ENCODE measurements at places on chromosomes 12 and 14. TPM values are rescaled to one million over a fixed set of nuclear protein-coding genes. Genes with fewer than 3 reads are reported as not detected.
A peak's percentile ranks its signal among the peaks of the same experiment; 100 is the strongest.

DNA sequence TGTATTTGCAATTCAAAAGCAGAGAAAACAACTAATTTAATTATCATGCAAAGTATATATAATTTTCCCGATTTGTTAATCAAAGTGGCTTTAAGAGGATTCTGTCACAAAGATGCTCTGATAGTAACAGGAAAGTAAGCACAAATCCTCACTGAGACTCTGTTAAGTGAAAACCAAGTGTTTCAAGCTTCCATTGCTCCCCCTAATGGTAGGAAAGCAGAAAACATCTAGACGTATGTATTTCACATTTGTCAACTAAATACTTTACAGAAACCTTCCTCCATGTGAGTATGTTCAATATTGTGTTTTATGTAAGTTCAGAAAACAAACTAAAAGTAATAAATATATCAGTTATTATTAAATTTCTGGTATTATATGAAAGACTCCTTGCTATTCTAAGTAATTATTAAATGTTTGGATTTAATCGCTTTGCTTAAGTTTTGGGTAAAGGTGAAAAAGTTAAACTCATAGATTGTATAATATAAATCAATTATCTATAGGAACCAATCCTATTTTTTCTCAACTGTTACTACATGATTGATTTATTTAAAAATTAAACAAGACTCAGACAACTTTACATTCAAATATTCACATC lies 1.5 kb upstream of the NTS start:
- DNase-seq, result peak; percentile 72

DNA sequence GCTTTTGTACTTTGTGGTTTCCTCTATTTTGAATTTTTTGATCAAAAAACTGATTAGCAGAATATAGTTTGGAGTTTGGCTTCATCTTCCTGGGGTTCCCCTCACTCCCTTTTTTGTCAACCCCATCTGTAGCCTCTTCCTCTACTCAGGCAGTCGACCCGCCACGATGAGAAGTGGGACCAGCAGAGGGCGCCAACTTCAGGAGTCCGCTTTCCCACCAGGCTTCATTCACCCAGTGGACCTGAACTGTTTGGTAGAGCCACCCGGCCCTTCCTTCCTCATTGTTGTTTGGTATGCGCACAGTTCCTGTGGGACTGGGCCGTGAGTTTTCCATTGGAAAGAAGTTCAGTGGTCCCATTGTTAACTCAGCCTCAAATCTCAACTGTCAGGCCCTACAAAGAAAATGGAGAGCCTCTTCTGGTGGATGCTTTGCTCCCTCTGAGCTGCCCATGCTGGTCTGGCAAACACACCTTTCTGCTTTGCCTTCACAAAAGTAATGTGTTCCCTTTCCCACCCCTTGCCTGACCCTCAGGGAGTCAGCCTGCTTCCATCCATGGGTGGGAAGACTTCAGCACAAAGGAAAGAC lies 21.7 kb downstream of the TMBIM6 start:
- no peak for DNase-seq

- DNase-seq, result no peak
Measured at GRCh38 chr12:61796846-61797245, 463.4 kb upstream of the USP15 start.

DNA sequence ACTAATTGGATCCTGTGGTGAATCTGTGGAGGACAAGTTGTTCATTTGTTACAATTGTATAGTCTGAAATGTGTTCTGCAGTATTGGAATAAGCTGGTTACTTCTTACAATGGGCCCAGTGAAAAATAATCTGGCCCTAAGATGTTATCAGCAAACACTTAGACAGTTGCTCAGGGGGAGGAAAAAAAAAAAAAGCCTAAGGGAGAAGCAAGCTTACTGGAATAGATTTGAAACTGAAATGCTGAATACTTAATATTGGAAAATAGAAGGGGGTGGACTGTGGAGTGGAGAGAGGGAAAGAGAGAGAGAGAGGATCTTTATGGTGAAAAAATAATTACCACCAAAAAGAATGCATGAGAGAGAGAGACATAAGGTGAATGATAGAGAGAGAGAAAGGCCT lies 4.0 kb downstream of the FOXG1 start:
- DNase-seq, result no peak

DNA sequence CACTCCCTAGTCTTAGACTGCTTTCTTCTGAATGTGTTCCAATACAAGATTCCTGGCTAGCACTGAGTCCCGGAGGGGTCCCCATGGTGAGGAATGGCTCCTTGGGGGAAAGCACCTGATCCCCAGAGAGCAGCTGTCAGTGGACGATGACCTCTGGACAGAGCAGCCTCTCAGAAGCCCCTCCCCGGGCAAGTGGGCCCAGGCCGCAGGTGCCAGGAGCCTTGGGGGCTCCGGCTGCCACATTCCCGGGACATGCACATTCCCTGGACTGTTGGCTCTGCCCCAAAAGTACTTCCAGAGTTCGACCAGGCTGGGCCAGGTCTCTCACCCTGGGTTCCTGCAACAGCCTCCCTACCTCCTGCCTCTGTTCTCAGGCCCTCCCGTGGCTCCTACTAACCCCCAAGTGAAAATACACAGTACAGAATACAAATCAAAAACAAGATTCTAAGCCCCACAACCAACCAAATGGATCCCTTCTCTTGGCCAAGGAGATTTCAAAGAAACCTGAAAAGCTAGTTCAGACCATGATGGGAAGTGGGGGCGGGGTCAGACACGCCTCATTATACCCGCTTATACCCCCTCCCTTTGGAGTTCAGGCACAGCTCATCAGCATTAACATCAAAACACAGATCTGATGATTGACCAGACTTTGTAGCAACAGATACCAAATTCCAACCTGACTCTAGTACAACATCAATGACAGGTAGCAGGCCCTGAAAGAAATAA lies 23.3 kb upstream of the BTBD6 start:
- no peak for DNase-seq

- DNase-seq, result no peak
Measured at GRCh38 chr12:8784290-8784888, 38.0 kb upstream of the A2ML1 start.

KLHL42 gene
- 16.7 TPM for total RNA-seq

BRI3BP gene
- total RNA-seq, result 14.1 TPM

Measured in renal cortical epithelial cell (primary cell).